Vagina (tissue), 2 donors: ENCODE measurements at places on chromosomes 2 and 18.
A peak's percentile ranks its signal among the peaks of the same experiment; 100 is the strongest.

DNA sequence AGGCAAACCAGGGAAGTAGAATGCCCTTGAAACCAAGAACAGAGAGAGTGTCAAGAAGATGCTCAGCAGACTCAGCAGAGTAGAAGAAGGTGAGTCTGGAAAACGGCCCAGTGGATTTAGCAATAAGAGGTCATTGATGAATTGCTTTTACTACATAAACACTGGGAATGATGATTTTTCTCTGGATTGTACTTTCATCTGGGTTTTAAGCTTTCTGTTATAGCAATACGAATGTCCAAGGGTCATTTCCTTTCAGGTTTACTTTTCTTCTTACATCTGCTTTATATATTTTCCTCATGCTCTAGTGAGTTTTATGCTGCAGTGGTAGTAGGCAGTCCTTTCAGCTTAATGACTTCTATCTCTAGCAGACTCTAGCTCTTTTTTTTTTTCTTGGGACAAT is 16.9 kb downstream of the EML6 start:
- DNase-seq: no peak

DNA sequence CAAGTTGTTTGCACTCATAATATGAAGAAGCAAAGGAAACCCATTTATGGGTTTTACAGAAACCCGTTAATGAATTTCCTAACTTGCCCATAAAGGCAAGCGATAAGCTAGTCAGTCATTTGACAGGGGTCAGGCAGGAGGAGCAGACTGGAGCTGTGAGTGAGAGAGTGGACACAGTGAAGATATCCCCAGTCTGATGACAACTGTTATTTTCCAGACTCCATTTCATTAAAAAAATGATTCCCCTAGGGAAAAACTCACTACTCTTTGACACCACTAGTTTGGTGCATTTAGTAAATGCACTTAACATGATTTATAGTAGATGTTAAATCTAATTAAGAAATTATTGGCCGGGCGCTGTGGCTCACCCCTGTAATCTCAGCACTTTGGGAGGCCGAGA is 80.8 kb downstream of the TGIF1 start:
- DNase-seq: no peak

DNA sequence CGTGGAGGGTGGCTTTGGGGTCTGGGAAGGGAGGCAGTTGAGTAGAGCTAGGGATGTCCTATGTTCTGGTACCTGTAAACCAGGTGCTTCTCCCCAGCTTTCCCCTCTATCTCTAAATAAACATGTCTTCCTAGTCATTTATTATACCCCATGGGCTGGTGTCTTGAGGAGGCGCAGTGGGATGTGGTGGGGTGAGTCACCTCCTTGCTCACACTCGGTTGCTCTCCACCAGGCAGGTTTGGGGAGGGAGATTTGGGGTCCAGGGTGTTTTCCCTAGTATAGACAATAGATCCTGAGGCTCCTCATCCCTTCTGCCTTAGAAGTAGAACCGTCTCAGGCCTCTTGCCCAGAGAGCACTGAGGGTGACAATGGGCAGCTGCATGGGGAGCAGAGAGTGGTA is 5.1 kb downstream of the PSD4 start:
- no peak for DNase-seq

GRCh38 chr2:239311132-239312040 is 89.4 kb downstream of the HDAC4 start:
- DNase-seq: peak; percentile 43

GRCh38 chr2:123644053-123644452 is 381.0 kb upstream of the CNTNAP5 start:
- no peak for DNase-seq

DNA sequence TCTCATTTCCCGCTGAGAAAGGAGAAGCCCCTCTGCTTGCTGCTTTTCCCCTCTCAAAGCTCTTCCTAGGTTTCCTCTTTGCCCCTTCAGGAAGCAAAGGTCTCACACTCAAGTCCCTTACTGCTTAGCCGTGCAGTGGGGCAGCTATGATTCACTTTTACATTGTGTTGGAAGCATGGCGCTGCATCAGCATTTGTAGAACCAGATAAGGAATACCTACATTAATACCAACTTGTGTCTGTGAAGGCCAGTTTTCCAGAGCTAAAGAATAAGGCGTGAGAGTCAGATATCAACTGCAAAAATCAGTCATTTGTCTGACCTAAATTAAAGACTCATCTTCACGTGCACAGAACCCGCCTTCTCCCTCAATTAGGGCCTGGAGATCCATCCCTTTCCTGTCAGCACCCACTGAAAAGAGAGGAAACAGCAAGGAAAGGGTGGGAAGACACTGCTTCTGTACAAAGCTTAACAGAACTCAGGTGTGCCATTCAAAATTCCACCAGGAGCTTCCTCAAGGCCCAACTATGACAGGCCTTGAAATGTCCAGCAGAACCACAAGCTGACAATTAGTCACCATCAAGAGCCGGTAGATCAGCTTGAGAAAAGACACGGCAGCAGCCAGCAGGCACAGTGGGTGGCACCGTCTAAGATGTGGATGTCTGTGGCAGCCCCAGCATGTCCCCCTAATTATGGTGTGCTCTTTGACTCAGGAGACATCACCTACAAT is 16.1 kb upstream of the XDH start:
- DNase-seq: no peak

GRCh38 chr2:145687442-145688134 is 1167.7 kb upstream of the ZEB2 start:
- DNase-seq: no peak

DNA sequence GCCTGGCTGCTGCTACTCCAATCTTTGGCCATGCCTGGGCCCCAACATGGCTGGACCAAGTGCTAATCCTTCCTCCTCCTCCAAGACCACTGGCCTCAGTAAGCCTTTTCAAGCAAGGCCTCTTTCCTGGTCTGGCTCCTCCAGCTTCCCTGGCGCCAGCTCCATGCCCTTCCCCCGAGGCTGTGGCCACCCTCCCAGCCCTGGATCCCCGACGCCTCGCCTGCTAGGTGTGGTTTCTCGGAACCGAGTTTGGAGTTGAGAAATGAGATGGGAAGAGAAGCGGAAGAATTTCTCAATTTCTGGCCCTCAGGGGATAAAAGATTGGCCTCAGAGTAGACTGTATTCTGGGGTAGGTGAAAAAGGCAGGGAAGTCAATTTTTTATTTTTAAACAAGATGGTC is 46.4 kb downstream of the ADCY3 start:
- DNase-seq: no peak

- no peak for DNase-seq
Measured at GRCh38 chr2:169476459-169476858, 2.8 kb upstream of the BBS5 start.

DNA sequence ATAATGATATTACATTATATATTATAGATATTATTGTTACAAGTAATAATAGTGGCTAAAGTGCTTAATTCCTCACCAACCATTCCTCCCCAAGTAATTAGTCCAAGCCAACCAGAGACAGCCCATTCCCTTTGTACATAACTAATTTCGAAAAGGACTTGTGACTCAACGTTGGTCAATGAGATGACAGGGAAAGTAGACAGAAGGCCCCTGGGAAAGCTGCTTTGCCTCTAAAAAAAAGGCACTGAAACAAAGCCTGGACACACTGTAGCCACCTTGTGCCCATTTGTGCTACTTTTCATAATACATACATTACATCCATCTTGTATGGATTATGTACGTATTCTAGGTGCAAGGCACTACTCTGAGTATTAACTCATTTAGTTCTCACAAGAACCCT is 28.8 kb downstream of the COLEC12 start:
- DNase-seq: no peak

DNA sequence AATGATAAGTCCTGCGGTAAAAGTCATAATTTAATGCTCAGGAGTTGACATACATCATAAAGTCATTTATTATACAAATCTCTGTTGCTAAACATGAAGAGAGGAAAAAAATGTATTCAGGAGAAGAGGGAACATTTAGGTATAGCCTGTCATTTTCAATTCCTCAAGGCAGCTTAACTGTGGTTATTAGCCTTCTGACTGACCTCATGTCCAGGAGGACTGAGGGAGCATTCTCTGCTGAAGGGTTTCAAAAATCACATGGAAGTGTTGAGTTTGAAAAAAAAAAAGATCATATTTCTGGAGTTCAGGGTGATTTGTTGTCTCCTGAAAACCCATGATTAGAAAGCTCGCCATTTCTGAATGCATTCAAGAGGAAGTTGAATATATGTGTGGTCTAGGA is 1371.1 kb upstream of the LRRTM1 start:
- no peak for DNase-seq

GRCh38 chr2:199458009-199458805 is 468 bp upstream of the SATB2 start:
- DNase-seq: no peak

- peak; percentile 34 for DNase-seq
Measured at GRCh38 chr2:132430895-132431294, 14.3 kb downstream of the GPR39 start.

DNA sequence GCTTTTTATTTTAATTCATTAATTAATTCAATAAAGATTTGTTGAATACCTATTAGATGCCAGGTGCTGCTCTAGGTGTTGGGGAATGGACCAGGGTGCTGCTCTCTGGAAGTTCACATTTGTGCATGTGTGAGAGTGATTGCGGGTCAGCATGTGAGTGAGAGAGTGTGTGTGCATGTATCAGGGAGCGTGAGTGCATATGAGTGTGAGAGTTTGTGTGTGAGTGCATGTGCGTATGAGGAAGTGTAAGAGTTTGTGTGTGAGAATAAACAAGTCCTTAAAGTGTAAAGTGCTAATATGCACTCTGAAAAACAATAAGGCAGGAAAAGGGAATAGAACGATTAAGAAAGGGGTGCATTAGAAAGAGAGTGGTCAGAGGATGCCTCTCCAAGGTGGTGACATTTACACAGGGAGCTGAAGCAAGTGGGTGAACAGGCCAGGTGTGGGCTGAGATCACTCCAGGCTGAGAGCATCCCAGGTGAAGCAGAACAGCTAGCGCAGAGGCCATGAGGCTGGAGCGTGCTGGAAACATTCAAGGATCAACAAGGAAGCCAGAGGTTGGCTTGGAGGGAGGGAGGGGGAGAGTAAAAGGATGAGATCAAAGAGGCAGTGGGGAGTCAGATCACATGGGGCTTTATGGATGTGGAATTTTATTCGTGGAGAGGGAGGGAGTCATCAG is 50.5 kb upstream of the SLC1A4 start:
- DNase-seq: no peak

DNA sequence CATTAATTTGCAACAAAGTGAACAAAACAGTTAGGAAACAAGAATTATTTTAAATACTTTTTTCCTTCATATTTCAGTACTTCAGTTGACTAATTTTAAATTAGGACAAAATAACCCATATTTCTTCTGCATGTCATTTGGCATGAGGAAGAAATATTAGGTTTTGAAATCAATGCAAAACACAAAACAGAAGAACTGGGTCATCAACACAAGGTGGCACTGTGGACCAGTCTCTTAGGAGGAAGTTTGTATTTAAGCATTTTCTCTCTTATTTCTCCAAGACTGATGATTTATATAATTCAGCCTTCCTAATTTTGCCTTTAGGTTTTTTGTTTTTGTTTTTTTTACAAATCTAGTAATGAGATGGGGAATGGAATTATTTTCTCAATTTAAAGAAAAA is 352.8 kb upstream of the KCNH7 start:
- no peak for DNase-seq

GRCh38 chr2:97707362-97708047 is 5.9 kb upstream of the ZAP70 start:
- DNase-seq: no peak

GRCh38 chr2:73408198-73408597 is 22.6 kb downstream of the ALMS1 start:
- DNase-seq: no peak

GRCh38 chr2:69226903-69227302 is 160.1 kb downstream of the GFPT1 start:
- DNase-seq: no peak

DNA sequence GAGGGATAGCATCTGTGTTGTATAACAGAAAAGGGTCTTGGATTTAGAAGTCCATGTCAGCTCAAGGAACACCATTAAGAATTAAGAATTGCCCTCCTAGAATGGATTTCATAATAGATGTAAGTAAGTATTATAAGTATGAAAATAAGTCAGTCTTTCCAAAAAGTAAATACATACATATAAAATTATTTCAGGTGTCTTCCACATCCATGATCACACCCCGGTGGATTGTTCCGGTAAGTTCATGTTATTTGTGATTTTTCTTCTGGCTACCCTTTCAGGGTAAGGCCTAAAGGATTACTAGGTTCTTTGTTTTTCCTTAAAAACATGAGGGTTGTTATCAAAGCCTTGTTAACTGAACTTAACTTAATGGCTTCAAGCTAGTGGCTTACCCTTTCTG is 55.9 kb downstream of the TMEM185B start:
- no peak for DNase-seq

- DNase-seq: no peak
Measured at GRCh38 chr2:211503856-211504255, 947.5 kb downstream of the CPS1 start.

DNA sequence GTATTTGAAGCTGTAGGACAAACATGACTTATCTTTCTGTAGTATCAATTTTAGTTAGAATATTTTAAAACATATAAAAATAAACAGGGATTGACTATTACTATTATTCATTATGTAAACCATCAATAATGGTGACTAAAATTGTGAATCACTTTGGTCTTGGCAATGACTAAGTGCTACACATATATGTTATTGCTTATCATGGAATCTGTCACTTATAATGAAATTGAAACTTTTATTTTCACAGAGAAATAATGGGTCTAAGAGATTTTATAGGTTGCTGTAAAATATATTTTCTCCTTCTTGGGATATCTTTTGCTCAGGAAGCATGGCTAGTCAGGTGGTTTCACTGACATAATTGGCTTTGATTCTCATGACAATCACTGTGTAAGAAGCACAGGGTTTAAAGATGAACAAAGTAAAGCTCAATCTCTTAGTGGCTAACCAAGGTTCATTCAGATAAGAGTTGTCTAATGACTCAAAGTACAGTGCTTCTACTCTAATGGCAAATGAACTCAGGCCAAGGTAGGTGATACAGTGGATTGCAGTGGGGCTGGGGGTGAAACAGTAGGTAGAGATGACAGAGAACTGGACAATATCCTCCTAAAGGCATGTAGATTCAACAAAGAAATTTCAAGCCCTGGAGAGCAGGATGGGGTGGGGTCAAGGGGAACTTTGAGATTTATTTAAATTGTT is 98.6 kb upstream of the FANCL start:
- DNase-seq: no peak
